Neural crest cell (in vitro differentiated cells): ENCODE measurements at places on chromosomes 11 and 22. TPM values are rescaled to one million over a fixed set of nuclear protein-coding genes. Genes with fewer than 3 reads are reported as not detected.

- H3K4me1 ChIP-seq = peaks cover 41% of the 10 kb centered on the region
- no peak overlapping the region for H3K4me3 ChIP-seq
- H3K36me3 ChIP-seq = peaks cover 11% of the 10 kb centered on the region
- no peak overlapping the region for H3K27ac ChIP-seq
- no peaks in the 10 kb centered on the region for H3K27me3 ChIP-seq
These were observed 26.0 kb downstream of the PKNOX2 start for GRCh38 chr11:125190566-125190965.

The OLFML1 gene
- 0.84 and 1.1 TPM in 2 replicates for total RNA-seq

- no peak for DNase-seq
- peak overlapping the region; percentile 2 for H3K4me3 ChIP-seq
- no peaks in the 10 kb centered on the region for H3K36me3 ChIP-seq
- H3K4me1 ChIP-seq = peaks cover 47% of the 10 kb centered on the region
- peak overlapping the region; percentile 87 for H3K27ac ChIP-seq
These were observed 5.2 kb downstream of the CAPN5 start for GRCh38 chr11:77071671-77072605.

- H3K4me3 ChIP-seq = no peak overlapping the region
- H3K27me3 ChIP-seq = peaks cover 12% of the 10 kb centered on the region
- peaks cover 6% of the 10 kb centered on the region for H3K4me1 ChIP-seq
These were observed 151.6 kb upstream of the TENM4 start for GRCh38 chr11:79592406-79592805.

- H3K4me1 ChIP-seq = no peaks in the 10 kb centered on the region
- H3K36me3 ChIP-seq = no peaks in the 10 kb centered on the region
- H3K27ac ChIP-seq = no peak overlapping the region
- peaks cover 3% of the 10 kb centered on the region for H3K27me3 ChIP-seq
- no peak overlapping the region for H3K4me3 ChIP-seq
- no peak for DNase-seq
These were observed 3.1 kb upstream of the PANX3 start for GRCh38 chr11:124608147-124608546.

The UPK3A gene
- not detected in 2 replicates for total RNA-seq

The HBG2 gene
- total RNA-seq = not detected in 2 replicates
